Natural killer cell (primary cell): ENCODE measurements at places on chromosomes 3 and 15. TPM values are rescaled to one million over a fixed set of nuclear protein-coding genes. Genes with fewer than 3 reads are reported as not detected.

Gene PPP1R14D
- total RNA-seq, result not detected

Gene FYTTD1
- total RNA-seq, result 72.2 TPM

Gene FOXL2
- total RNA-seq, result not detected

Gene LRRC2
- not detected for total RNA-seq

Gene EID1
- total RNA-seq, result 67.3 TPM

Gene TRIM42
- not detected for total RNA-seq

Gene MEX3B
- total RNA-seq, result 2.4 TPM

Gene GABRA5
- not detected for total RNA-seq

Gene STRA6
- not detected for total RNA-seq

Gene FES
- 70.3 TPM for total RNA-seq

Gene EFCAB12
- 1.4 TPM for total RNA-seq

Gene CFAP44
- total RNA-seq, result 6.5 TPM

Gene ACTC1
- not detected for total RNA-seq

Gene CCDC9B
- 4.4 TPM for total RNA-seq

Gene ADGRG7
- not detected for total RNA-seq

Gene COLQ
- 37.7 TPM for total RNA-seq

Gene CLDN18
- total RNA-seq, result not detected

Gene SNX1
- total RNA-seq, result 141 TPM

Gene CFAP92
- 0.26 TPM for total RNA-seq

Gene PRRT3
- 2.2 TPM for total RNA-seq

Gene LRRC3B
- total RNA-seq, result not detected

Gene CCDC39
- not detected for total RNA-seq

Gene TMIE
- not detected for total RNA-seq

Gene PLA2G4D
- not detected for total RNA-seq

Gene SNX22
- 0.80 TPM for total RNA-seq

Gene PTH1R
- not detected for total RNA-seq

Gene ACTRT3
- total RNA-seq, result not detected

Gene RASGRP1
- total RNA-seq, result 122 TPM

Gene PAQR9
- total RNA-seq, result not detected

Gene SLC28A2
- not detected for total RNA-seq

Gene FANCD2OS
- total RNA-seq, result not detected

Gene MNS1
- not detected for total RNA-seq

Gene TMEM212
- not detected for total RNA-seq

Gene TMOD2
- total RNA-seq, result 4.7 TPM

Gene LCMT2
- 8.0 TPM for total RNA-seq

Gene FAM219B
- total RNA-seq, result 63.5 TPM

Gene SEMA5B
- not detected for total RNA-seq

Gene CCK
- not detected for total RNA-seq

Gene ATP2B2
- not detected for total RNA-seq

Gene CYP11A1
- 5.1 TPM for total RNA-seq

Gene FAM3D
- total RNA-seq, result not detected

Gene GOLGA8R
- 126 TPM for total RNA-seq

Gene TEX9
- total RNA-seq, result 0.54 TPM

Gene ADCY5
- not detected for total RNA-seq

Gene PDCD10
- total RNA-seq, result 58.3 TPM

Gene RHOA
- total RNA-seq, result 370 TPM

Gene FETUB
- total RNA-seq, result not detected

Gene SYNPR
- not detected for total RNA-seq

Gene VEPH1
- total RNA-seq, result 0.41 TPM

Gene SLC51B
- not detected for total RNA-seq

Gene PRR20G
- not detected for total RNA-seq

Gene NEO1
- total RNA-seq, result 17.4 TPM

Gene SLC38A3
- not detected for total RNA-seq

Gene GJD2
- total RNA-seq, result not detected

Gene TF
- total RNA-seq, result 2.8 TPM

Gene KLF15
- total RNA-seq, result 0.38 TPM

Gene FEZF2
- not detected for total RNA-seq

Gene DCP1A
- 36.5 TPM for total RNA-seq
